ENCODE measurements at places on chromosomes 3 and 15.

DNA sequence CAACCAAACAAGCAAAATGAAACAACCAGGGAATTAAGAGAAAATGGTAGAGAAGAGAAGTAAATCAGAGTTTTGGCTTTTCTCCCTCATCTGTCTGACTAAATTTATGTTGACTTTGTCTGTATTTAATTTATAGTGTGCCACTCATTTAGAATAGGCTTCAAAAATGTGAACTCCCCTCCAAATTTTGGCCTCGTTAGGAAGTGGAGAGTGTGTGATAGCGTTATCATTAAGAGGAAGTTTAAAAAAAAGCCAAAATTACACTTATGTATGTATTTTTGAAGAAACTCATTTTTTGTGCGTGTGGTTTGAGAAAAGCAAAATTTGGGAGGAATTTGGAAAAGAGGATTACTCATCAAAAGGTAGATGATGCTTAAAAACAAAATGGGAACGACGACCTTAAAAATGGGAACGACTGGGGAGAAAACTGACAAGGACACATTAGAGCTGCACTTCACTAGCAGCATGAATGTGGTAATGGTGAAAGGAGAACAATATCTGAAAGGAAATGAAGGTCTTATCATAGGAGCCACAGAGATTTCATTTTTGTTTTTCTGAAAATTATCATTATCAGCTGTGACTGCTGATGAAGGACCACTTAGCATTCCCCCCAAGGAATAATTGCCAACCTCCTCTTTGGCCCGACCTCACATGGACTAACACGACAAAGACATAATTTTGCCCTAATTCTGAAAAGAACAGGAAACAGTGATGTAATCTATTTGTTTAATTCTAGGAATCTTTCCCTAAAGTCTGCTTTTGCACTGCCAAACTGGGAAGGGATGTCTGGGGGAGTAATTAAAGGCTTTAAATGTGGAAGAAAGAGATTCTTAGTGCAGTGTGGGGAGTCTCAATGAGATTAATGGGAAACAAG, 163.2 kb upstream of the P2RY1 start:
- DNase-seq = no peak

- DNase-seq = no peak
Measured at GRCh38 chr3:197286678-197287077, 11.7 kb downstream of the DLG1 start.

DNA sequence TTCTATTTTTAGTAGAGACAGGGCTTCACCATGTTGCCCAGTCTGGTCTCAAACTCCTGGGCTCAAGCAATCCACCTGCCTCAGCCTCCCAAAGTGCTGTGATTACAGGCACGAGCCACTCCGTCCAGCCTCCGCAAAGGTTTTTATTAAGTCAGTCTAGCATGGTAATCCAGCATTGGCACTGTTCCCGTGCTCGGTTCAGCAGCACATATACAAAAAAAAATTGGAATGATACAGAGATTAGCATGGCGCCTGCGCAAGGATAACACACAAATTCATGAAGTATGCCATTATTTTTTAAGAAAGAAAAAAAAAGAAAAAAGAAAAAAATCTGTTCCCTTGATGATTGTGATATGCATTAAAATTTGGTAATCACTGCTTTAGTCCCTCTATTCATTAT, 8.5 kb downstream of the CKMT1A start:
- DNase-seq = no peak

- DNase-seq = no peak
Measured at GRCh38 chr3:123084738-123085237, 18.0 kb downstream of the PDIA5 start.

DNA sequence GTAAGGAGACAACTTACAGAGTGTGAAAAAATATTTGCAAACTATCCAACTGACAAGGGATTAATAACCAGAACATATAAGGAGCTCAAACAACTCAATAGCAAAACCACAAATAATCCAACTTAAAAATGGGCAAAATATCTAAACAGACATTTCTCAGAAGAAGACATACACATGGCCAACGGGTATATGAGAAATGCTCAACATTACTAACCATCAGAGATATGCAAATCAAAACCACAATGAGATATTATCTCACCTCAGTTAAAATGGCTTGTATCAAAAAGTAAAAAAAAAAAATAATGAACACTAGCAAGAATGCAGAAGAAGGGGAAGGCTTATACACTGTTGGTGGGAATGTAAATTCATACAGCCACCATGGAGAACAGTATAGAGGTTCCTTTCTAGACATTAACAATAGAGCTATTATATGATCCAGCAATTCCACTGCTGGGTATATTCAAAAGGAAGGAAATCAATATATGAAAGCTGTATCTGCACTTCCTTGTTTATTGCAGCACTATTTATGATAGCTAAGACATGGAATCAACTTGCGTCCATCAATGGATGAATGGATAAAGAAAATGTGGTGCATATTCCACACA, 998.6 kb downstream of the NAALADL2 start:
- DNase-seq = no peak

Measured in stimulated activated CD4-positive, alpha-beta T cell treated with anti-CD3 and anti-CD28 coated beads, Interleukin-12 subunit alpha, Interleukin-12 subunit beta, amount 100 ng/mL, for 24 hours (primary cell).